Fibroblast of skin of right biceps (primary cell): ENCODE measurements at places on chromosomes 12 and 14.

GRCh38 chr14:105208738-105209075 lies 27.6 kb upstream of the NUDT14 start:
- no peak for DNase-seq

DNA sequence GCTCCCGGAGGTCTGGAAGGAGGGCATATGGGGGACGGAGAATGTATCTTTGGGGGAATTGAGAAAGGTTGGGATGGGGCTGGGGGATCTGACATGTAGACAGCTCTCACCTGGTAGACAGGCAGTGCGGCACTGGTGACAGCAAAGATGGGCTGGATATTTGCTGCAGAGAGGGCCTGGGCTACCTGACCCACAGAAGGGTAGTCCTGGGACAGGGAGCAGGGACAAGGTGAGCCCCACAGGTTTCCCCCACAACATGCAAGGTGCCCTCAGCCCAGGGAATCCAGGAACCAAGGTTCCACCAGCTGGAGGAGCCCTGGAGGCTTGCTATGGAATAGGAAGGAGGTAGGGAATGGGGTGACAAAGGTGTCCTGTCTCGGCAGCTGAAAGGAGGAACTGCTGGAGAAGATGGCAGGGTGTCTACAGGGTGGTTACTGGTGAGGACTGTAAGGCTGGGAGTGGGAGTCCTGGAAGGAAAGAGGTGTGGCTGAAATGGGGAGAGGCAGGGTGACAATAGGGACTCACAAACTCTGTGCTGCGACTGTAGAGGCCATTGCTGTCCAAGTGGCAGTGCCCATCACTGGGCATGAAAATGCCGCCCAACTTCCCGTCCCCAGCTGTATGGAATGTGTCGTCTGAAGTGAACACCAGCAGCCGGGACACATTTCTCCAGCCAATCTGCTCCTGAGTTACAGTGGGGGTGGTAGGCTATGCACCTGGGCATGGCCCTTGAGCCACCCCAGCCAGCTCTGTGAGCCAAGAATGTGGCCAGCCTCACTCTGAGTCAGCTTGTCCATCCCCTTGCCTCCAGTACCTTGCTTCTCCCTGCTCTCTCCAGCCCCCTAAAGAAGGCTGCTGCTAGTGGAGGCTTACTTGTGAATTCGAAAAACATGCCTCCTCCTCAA lies 11.3 kb downstream of the ITGB7 start:
- DNase-seq, result no peak

DNA sequence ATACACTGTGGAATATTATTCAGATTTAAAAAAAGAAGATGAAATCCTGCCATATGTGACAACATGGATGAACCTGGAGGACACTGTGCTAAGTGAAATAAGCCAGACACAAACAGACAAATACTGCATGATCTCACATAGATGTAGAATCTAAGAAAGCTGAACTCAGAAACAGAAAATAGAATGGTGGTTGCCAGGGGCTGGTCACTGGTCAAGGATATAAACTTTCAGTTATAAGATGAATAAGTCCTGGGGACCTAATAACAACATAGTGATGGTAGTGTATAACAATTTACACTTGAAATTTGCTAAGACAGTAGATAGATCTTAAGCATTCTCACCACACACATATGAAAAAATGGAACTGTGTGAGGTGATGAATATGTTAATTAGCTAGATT lies 161.3 kb upstream of the TMCC3 start:
- DNase-seq, result no peak

DNA sequence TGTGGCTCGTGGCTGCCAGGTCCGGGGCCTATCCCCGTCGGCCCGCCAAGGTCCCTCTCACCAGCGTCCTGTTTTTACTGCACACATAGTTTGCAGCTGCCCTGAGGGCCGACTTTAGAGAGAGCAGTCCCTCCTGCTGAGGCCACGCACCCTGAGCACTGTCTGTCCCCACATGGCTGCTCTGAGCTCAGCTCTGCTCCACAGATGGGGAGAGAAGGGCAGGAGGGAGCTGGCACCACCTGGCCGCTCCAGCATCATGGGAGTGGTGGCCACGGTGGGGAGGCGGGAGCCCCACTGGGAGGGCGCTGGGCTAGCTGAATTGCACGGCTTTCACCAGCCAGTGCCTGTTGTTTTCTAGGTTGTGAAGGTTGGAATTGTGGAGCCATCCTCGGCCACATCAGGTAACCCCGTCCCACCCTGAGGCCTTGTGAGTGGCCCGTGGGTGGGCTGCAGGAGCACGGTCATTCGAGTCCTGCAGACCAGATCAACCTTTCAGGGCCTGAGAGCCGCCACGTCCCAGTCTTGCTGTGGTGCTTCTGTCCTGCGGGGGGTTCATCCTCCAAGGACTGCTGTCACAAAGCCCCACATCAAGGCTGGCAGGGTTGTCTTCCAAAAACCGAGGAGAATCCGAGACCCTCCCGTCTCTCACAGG lies 7.4 kb upstream of the TEX22 start:
- no peak for DNase-seq

GRCh38 chr12:47207829-47208248 lies 128.1 kb upstream of the AMIGO2 start:
- DNase-seq, result no peak

DNA sequence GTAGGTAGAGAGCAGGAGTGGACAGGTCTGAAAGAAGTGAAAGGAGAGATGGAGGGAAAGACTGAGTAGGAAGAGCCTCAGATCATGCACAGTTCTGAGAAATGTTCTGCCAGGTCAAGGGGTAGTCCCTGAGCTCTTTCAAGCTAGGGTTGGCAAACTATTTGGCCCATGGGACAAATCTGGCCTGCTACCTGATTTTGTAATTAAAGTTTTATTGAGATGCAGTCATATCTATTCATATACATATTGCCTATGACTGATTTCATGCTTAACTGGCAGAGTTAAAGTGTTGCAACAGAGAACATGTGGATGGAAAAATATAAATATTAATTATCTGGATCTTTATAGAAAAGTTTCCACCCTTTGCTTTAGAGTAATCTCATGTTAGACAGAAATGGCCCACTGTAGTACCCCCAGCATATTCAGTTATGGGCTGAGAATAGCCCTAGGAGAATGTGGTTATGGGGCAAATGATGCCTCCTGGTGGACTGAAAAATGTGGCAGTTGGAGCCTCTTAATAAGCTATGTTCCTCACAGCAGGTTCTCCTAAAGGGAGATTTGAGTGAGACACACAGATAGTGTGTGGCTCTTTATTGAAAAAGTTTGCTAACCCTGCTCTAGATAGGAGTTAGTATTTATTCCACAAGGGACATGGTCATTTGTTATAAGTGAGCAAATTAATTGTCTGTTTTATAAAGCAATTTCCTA lies 476.9 kb downstream of the LRIG3 start:
- peak; percentile 22 for DNase-seq

GRCh38 chr12:30694412-30695198 lies 1.1 kb downstream of the IPO8 start:
- DNase-seq, result peak; percentile 22

DNA sequence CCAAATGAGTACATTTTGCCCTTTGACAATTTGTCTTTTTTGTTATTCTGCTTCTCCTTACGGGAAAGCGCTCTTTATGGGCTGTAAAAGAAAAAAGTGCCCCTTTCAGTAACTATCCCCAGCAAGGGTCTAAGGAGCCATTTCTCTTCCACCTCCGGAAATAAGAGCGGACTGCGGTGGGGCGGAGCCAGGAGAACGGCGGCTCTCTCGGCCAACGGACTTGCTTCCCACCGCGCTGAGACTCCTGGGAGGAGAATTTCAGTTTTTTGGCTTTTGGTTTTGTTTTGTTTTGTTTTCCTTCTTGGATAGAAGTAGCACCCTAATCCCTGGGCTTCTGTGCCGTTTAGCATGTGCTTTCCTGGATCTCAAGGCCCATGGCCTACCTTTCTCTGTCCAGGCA lies 43.5 kb downstream of the ZNF641 start:
- no peak for DNase-seq

GRCh38 chr14:104244221-104245011 lies 106.0 kb downstream of the KIF26A start:
- no peak for DNase-seq

- DNase-seq, result no peak
Measured at GRCh38 chr12:103596981-103597380, 9.9 kb downstream of the STAB2 start.

- DNase-seq, result no peak
Measured at GRCh38 chr12:10849425-10849878, at the start of gene PRR4. TSS of gene PRR4 (minus strand) at chr12:10849475. CDS start at chr12:10849437, 38 bp downstream.

GRCh38 chr12:55717011-55718007 lies 1.5 kb downstream of the BLOC1S1 start:
- DNase-seq, result peak; percentile 74

GRCh38 chr14:66746316-66747006 lies 238.5 kb downstream of the GPHN start:
- DNase-seq, result peak; percentile 37

GRCh38 chr14:104879201-104879982 lies 14.3 kb downstream of the CEP170B start:
- no peak for DNase-seq
